Right atrium auricular region (tissue), 2 donors: ENCODE measurements at places on chromosomes 11 and 22. TPM values are rescaled to one million over a fixed set of nuclear protein-coding genes. Genes with fewer than 3 reads are reported as not detected.

CD6 gene
- total RNA-seq, result 0.48 TPM

SELENOO gene
- total RNA-seq, result 18.0 TPM

- no peaks in the 10 kb centered on the region for H3K27me3 ChIP-seq
- no peak overlapping the region for H3K27ac ChIP-seq
- H3K4me1 ChIP-seq, result no peaks in the 10 kb centered on the region
- H3K36me3 ChIP-seq, result no peaks in the 10 kb centered on the region
- H3K4me3 ChIP-seq, result no peak overlapping the region
- DNase-seq, result no peak
These were observed 269.7 kb downstream of the DYNC2H1 start for GRCh38 chr11:103378931-103379330.

SHISAL1 gene
- 0.26 TPM for total RNA-seq

DNA sequence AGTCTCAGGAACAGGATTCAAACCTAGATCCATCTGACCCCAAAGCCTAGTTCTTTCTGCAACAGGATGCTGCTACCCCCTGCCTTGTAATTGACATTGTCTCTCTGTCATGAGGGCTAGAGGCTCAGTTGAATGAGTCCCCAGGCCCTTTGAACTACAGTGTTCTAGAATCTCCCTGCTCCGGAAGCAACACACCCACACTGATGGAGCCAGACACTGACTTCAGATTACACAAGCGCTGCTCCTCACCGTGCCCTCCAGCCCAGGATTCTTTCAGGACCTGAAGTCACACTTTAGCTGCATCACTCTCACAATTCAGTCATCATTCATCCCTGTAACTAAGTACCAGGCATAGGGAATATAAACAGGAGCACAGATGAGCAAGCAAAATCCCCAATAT is 69.6 kb downstream of the RAB30 start:
- no peak for DNase-seq
- no peaks in the 10 kb centered on the region for H3K4me1 ChIP-seq
- no peak overlapping the region for H3K4me3 ChIP-seq

DNA sequence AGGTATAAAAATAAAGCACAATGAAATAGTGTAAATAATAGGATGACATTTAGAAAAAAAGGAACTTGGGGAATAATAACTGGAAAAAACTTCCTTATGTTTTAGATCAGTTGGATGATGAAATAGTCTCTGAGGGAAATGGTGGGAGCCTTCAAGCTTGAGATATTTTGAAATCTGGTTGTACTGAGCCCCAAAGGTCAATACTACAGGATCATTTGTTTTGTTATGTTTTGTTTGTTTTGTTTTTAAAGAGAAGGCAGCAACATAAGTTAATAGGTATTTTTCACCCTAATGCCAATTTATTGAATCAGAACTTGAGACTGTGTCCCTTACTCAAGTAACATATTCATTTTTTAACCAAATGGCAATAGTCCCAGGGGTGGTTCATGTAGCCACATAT is 393.1 kb downstream of the ETS1 start:
- H3K4me1 ChIP-seq, result no peaks in the 10 kb centered on the region
- no peak for DNase-seq
- no peak overlapping the region for H3K4me3 ChIP-seq
- H3K27ac ChIP-seq, result no peak overlapping the region
- no peaks in the 10 kb centered on the region for H3K36me3 ChIP-seq

GRCh38 chr11:3840004-3840869 is 522 bp downstream of the RHOG start:
- peak overlapping the region; percentile 82 for H3K4me3 ChIP-seq
- H3K4me1 ChIP-seq, result peaks cover 53% of the 10 kb centered on the region
- H3K36me3 ChIP-seq, result no peaks in the 10 kb centered on the region
- no peak for DNase-seq
- peak overlapping the region; percentile 92 for H3K27ac ChIP-seq

OR51B2 gene
- not detected for total RNA-seq

GRCh38 chr11:106717222-106717621 is 301.1 kb downstream of the GUCY1A2 start:
- no peak for DNase-seq
- H3K36me3 ChIP-seq, result no peaks in the 10 kb centered on the region
- no peaks in the 10 kb centered on the region for H3K27me3 ChIP-seq
- no peak overlapping the region for H3K27ac ChIP-seq

DNA sequence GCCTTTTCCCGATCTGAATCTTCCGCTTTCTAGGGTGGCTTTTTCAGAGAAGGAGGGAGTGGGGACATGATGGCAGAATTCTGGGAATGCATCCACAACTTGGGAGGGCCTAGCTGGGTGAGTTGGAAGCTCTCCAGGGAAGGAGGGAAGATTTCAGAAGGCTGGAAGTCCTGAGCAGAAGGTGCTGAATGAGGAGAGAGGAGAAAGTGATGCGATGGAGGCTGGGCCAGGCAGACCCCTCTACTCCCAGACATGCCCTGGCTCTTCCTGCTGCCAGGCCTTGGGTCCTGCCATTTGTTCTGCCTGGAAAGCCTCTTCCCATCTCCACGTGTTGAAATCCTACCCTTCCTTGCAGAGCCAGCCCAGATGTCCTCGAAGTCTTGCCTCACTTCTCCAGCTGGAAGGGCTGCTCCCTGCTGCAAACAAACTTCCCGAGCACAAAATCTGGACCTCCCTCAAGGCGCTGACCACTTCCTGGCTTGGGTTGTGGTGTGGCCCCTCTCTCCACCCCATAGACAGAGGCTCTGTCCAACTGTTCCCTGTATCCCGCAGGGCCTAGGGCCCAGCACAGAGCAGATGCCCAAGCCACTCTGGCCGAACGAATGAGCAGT is 16.8 kb downstream of the LRRC32 start:
- H3K27ac ChIP-seq, result peak overlapping the region; percentile 69
- peaks cover 3% of the 10 kb centered on the region for H3K36me3 ChIP-seq
- DNase-seq, result peak; percentile 80
- H3K4me3 ChIP-seq, result no peak overlapping the region
- H3K27me3 ChIP-seq, result no peaks in the 10 kb centered on the region

LDHAL6A gene
- total RNA-seq, result not detected

FAM180B gene
- not detected for total RNA-seq

C11orf91 gene
- not detected for total RNA-seq

EPS8L2 gene
- total RNA-seq, result 7.5 TPM

APOL4 gene
- 0.24 TPM for total RNA-seq

MYOD1 gene
- not detected for total RNA-seq

DNA sequence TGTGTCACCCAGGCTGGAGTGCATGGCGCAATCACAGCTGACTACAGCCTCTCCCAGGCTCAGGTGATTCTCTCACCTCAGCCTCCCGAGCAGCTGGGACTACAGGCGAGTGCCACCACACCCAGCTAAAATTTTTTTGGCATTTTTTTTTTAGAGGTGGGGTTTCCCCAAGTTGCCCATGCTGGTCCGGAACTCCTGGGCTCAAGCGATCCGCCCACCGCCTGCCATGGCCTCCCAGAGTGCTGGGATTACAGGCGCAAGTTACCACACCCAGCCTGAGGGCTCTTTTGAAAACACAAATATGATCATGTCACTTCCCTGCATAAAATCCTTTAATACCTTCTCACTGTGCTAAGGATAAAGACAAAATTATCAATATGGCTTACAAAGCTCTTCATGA is 88.1 kb downstream of the MAML2 start:
- H3K27me3 ChIP-seq, result no peaks in the 10 kb centered on the region
- DNase-seq, result no peak
- H3K36me3 ChIP-seq, result no peaks in the 10 kb centered on the region
- H3K27ac ChIP-seq, result no peak overlapping the region

APOA5 gene
- not detected for total RNA-seq

MRPL48 gene
- 18.7 TPM for total RNA-seq

AP2A2 gene
- 28.8 TPM for total RNA-seq

DNA sequence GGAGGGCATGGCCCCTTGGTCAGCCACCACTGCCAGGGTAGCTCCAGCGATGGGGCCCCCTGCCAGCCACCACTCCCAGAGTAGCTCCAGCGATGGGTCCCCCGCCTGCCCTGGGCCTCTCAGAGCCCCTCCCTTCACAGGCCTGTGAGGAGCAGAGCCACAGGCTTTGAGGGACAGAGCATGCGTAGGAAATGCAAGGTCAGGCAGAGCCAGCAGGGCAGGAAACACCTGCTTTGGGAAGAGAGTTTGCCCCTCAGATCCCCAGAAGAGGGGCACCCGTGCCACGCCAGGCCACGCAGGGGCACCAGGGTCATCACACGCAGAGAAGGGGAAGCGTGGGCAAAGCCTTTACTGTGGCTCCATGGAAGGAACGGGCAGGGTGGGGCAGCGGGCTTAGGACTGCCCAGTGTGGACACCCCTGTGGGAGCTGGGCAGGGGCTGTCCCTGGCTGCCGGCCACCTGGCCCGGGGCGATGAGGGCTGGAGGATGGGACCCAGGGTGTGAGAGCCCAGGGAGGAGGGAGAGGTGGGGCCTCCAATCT is 477.8 kb downstream of the BRD1 start:
- H3K4me3 ChIP-seq, result no peak overlapping the region
- H3K27ac ChIP-seq, result no peak overlapping the region
- no peaks in the 10 kb centered on the region for H3K36me3 ChIP-seq
- no peak for DNase-seq

RBMXL2 gene
- total RNA-seq, result not detected

DEFB131B gene
- not detected for total RNA-seq

MS4A6A gene
- total RNA-seq, result 40.8 TPM

UNC93B1 gene
- total RNA-seq, result 19.7 TPM

DNA sequence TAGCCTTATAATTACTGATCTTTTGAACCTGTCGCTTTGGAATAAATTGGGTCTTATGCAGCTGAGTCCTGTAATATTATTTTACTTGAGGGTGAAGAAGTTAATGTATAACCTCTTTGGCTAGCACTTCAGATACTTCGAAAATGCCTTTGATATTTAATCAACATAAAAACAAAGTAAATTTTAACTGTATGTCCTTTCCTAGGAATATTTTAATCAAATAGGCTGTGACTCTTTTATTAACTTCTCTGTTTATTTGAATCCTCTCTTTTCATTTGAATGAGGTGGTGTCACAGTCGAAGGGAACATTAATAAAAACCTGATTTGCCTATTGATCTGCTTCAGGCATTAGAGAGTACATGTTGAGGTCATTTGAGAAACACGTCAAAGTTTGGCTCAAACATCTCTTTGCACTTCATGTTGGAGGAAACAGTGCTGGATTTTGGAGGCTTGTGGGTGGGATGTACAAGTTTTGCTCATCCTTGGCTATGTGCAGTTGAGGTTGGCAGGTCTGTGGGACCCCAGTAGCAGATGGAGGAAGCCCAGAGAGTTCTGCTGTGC is 143.6 kb downstream of the NCAM1 start:
- peak overlapping the region; percentile 56 for H3K27ac ChIP-seq
- H3K4me1 ChIP-seq, result no peaks in the 10 kb centered on the region
- no peaks in the 10 kb centered on the region for H3K36me3 ChIP-seq
- no peak for DNase-seq

DNA sequence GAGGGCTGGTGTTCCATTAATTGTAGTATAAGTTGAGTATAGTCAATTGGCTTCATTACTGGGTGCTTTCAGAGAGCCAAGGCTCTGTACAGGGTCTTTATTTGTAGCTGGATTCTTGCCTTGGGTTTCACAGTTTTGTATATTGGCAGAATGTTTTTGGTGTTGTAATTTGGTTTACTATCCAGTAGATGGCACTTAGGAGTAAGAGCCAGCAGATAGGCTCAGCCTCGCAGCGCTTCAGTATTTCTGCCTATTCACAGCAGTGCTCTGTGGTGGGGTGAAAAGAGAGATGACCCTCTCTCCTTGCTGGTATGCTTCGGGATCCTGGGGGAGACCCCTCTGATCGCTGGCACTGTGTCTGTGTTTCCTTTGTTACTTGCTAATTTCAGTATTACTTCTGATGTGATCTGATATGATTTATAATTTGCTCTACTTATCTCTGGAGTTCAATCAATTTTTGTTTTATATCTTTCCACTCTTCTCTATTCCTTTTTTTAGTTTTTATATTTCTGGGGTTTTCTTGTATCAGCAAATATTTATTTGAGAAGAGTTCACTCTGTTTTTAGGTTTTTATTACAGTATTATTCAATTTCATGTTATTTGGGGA is 52.2 kb downstream of the ANO5 start:
- H3K27me3 ChIP-seq, result no peaks in the 10 kb centered on the region
- no peaks in the 10 kb centered on the region for H3K36me3 ChIP-seq
- no peaks in the 10 kb centered on the region for H3K4me1 ChIP-seq
- DNase-seq, result peak; percentile 62
- H3K27ac ChIP-seq, result no peak overlapping the region

DAGLA gene
- 5.7 TPM for total RNA-seq

SCT gene
- not detected for total RNA-seq

GRCh38 chr11:78427615-78428265 is 10.1 kb upstream of the GAB2 start:
- H3K36me3 ChIP-seq, result no peaks in the 10 kb centered on the region
- H3K4me1 ChIP-seq, result no peaks in the 10 kb centered on the region
- H3K27ac ChIP-seq, result no peak overlapping the region
- H3K27me3 ChIP-seq, result no peaks in the 10 kb centered on the region
- no peak overlapping the region for H3K4me3 ChIP-seq

GRCh38 chr11:27857014-27857413 is 156.8 kb upstream of the BDNF start:
- no peak overlapping the region for H3K4me3 ChIP-seq
- no peaks in the 10 kb centered on the region for H3K27me3 ChIP-seq
- no peaks in the 10 kb centered on the region for H3K4me1 ChIP-seq
- DNase-seq, result no peak
- no peak overlapping the region for H3K27ac ChIP-seq

OR52K2 gene
- not detected for total RNA-seq

- peaks cover 14% of the 10 kb centered on the region for H3K36me3 ChIP-seq
- no peak overlapping the region for H3K27ac ChIP-seq
- peaks cover 20% of the 10 kb centered on the region for H3K4me1 ChIP-seq
- H3K27me3 ChIP-seq, result no peaks in the 10 kb centered on the region
These were observed 53.0 kb downstream of the KREMEN1 start for GRCh38 chr22:29125844-29126243.

DNA sequence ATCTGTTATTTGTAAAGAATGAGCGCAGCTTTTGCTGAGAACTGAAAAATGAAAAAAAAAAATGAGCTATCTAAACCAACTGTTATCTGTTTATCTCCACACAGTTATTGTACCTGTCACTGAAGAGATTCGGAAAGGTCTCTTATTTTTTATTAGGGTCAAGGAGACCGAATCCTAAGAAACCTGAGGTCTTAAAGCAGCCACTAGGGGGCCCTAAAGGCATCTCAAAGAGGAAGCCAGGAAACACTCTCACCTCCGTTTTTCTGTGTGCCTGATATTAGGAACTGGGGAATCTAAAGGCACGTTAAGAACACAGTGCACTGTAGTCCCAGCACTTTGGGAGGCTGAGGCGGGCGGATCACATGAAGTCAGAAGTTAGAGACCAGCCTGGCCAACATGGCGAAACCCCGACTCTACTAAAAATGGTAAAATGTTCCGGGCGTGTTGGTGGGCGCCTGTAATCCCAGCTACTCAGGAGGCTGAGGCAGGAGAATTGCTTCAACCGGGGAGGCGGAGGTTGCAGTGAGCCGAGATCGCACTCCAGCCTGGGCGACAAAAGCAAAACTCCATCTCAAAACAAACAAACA is 3.5 kb upstream of the LARGE1 start:
- H3K36me3 ChIP-seq, result no peaks in the 10 kb centered on the region
- DNase-seq, result peak; percentile 76
- no peak overlapping the region for H3K4me3 ChIP-seq
- no peak overlapping the region for H3K27ac ChIP-seq

GRCh38 chr22:48334971-48335370 is 1492.7 kb downstream of the BRD1 start:
- H3K27ac ChIP-seq, result no peak overlapping the region
- no peaks in the 10 kb centered on the region for H3K36me3 ChIP-seq
- H3K4me3 ChIP-seq, result no peak overlapping the region
- DNase-seq, result no peak

POU2AF1 gene
- total RNA-seq, result 1.6 TPM
